ENCODE measurements at places on chromosomes 5 and 9. TPM values are rescaled to one million over a fixed set of nuclear protein-coding genes. Genes with fewer than 3 reads are reported as not detected.

Gene PIP5K1B
- 6.6 TPM for polyA plus RNA-seq

GRCh38 chr5:56466136-56466816, 233.1 kb upstream of the ANKRD55 start:
- DNase-seq: no peak

Gene BTNL8
- 0.79 TPM for polyA plus RNA-seq

- DNase-seq: no peak
Measured at GRCh38 chr5:110865400-110866094, 126.7 kb downstream of the SLC25A46 start.

- DNase-seq: no peak
Measured at GRCh38 chr5:87061046-87061445, 206.6 kb upstream of the RASA1 start.

Gene SEC16A
- 63.5 TPM for polyA plus RNA-seq

Gene TMEM8B
- 24.4 TPM for polyA plus RNA-seq

GRCh38 chr5:149317281-149318048, 27.8 kb upstream of the GRPEL2 start:
- DNase-seq: no peak

GRCh38 chr5:125006011-125006685, 259.7 kb upstream of the ZNF608 start:
- DNase-seq: no peak

DNA sequence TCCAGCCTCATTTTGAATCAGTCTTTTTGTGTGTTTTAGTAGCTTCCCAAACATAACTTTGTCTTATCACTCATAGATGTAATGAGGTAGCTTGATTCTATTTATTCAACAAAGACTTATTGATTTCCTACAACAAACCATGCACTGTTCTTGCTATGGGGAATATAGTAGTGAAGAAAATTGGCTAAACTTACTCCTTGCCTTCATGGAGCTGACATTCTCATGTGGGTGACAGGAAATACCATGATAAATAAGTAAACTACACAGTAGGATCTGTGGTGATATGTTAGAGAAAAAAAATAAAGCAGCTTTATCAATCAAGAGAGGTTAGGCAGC, 255.7 kb upstream of the TNC start:
- no peak for DNase-seq

Gene LRRTM2
- polyA plus RNA-seq: 2.1 TPM

DNA sequence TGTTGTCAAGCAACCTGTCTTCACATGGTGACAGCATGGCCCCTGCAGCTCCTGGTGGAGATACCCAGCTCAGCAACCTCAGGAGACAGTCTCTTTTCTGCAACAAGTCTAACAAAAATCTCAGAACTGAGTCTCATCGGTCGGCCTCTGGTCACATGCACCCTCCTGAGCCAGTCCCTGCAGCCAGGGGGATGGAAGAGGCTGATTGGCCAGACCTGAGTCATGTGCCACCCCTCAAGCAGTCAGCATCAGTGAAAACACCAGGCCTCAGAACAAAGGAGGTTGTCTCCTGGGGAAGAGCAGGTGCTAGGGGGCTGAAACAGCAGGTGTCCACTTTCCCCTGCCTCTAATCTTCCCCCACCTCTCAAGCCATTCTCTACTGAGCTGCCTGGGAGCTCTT, 54.4 kb downstream of the SMIM23 start:
- no peak for DNase-seq

DNA sequence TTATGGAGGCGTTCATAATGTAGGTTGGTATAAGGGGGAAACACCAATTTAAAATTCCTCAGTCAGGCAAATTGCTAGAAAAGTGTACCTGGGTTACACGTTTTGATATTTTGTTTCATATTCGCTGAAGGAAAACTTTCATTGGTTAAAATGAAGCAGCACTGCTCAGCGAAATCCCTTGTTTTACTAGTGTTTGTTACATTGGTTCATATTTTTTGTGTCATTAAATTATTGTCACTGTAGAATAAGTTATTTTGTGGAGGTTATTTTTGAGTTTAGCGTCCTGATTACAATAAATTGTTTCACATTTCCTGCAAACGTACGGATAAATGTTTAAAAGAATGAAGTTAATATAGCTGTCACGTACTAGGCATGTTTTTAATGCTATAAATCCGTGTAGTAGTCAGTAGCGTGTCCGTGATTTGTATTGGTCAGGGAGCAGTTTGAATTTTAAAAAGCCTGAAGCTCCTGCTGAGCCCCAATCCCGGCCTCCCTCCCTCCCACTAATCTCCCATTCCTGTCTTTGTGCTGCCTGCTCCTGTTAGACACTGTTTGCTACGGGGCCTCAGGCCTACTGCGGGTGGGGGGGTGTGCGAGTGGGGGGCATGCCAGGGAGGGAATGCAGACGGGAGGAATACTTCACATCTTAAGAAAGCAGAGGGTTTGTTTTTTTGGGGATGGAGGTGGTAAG, 2.0 kb downstream of the NIPBL start:
- DNase-seq: no peak

DNA sequence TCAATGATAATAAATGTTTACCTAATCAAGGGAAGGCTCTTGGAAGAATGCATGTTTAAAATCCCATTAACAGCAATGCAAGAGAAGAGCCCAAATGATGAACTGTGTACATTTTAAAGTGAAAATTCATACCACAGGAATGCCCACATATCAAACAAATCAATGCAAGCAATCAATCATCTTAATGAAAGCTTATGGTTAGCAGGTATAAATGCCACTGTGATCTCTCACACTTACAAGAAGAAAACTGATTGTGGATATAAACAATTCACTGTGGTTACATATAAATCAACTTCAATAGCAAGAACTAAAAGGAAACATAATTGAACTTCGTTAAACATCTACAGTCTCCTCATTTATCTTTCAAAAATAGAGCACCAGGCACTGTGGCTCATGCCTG, 161.0 kb upstream of the RORB start:
- no peak for DNase-seq

DNA sequence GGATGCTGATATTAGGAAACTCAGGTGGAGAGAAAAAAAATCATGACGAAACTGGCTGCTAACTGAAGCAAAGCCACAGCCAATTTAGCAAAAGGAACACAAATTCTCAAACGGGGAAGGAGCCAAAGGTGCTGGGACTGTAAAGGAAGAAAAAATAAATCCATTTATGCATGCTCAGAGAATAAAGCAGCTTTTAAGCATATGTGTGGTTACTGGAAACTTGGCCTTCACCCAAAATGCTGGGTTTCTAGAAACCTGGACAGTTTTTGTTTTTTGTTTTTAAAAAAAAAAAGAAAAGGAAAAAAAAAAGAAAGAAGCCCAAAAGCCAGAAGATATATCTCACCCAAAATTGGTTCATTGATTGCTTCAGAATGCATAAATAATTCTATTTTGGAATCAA, 8.0 kb downstream of the WHRN start:
- no peak for DNase-seq

Gene FBLL1
- 0.66 TPM for polyA plus RNA-seq

DNA sequence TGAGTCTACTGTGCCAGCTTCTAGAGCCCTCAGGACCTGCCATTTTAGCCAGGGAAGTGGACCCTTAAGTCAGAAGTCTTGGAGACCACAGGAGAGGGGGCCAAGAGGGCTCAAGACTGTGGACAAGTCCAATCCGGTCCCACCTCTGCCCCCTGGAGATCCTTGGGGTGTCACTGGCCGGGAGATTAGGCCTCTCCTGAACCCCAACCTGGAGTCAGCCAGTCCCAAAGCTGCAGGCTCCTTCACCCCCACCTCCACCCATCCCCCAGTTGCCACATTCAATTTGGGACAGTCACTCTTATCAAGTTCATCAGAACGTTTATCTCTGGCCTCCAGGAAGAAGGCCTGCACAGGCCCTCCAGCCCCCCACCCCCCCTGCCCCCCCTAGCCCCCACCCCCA, 290 bp downstream of the SLC23A1 start:
- no peak for DNase-seq

Gene NCBP1
- 54.9 TPM for polyA plus RNA-seq

- no peak for DNase-seq
Measured at GRCh38 chr9:129446828-129447550, 173.9 kb downstream of the C9orf50 start.

Data from renal cortex interstitium (tissue), 15 donors.